ENCODE measurements at places on chromosomes 3 and 15.

DNA sequence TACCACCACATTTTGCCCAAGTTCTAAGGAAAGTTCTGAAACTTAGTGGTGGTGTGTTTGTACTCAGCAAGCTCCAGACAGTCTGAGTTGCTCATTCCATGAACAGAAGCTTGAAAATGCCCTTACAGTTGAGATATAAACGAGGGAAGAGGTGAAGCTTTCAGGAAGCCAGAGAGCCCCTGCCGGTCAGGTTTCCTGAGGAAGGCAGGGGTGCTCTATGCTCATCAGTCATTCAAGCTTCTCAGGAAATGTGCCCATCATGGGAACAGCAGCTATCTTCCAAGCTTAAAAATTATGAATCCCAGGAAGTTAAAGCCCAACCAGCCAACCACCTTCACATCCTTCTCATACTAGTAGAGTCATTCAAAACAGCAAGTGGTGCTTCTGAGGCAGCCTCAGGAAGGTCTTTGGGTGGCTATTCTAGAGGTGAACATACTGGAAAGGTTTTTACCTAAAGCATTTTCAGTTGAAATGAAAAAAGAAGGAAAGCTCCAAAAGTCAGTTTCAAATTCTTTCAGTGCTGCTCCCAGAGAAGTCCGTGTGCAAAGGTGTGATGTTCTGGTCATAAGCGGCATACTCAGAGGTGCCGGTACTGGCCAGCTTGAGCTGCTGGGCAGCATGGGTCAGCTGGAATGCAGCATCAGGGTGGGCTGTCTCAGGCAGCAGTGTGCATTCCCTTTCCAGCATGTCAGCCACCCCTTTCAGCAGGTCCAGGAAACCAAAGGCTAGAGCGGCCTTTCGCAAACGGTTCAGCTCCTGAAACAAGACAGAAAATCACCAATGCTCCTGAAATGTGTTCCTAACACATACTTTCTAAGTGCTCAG, 31.8 kb downstream of the INTS14 start:
- no peak for DNase-seq

DNA sequence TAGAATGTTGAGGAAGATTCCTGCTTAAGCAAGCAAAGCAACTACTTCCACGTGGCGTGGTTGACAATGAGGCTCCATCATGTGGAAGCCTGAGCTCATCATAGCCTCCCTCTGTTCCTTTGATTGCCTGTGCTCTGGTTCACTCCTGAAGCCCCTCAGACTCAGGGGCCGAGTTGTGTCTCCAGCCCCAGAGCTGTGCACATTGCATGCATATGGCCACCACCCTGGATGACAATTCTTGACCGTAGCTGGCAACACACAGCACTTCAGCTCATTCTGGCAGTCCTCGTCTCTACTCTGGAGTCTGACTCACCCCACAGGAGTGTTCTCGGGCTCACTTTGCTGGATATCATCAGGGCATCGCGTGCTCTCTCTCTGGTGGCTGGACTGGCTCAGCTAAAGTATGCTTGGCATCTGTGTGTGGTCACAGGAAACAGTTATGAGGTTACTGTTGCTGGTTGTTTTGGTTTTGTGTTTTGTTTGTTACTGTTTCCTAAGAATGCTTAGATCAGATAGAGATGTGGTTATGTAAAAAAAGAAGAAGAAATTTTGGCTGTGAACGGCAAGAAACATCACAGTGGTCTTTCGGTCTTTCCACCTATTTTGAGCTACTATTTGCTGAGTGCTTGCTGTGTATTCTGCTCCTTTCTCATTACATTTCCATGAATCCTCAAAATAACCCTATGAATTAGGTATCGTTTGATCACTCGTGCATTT, 41.6 kb upstream of the MRPS22 start:
- DNase-seq: no peak

DNA sequence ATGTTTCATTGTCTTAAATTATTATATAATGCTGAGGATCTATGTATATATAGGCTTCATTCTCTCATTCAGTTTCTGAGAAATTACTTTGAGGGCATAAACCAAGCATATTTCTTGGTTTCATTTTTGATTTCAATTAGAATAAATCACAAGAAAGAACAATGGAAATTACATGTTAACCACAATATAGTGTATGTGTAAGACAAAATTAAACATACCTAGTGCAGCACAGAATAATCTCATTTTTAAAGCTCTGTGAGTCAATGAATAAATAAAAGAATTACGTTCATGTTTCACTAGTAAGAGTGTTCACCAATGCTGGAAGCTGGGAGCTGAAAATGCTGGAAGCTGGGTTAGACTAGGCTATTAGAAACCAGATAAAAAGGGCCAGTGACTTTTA, 72.8 kb downstream of the UBE3A start:
- DNase-seq: no peak

GRCh38 chr15:81336568-81336967, 12.6 kb upstream of the STARD5 start:
- no peak for DNase-seq

- DNase-seq: no peak
Measured at GRCh38 chr3:187918081-187918644, 172.9 kb upstream of the BCL6 start.

DNA sequence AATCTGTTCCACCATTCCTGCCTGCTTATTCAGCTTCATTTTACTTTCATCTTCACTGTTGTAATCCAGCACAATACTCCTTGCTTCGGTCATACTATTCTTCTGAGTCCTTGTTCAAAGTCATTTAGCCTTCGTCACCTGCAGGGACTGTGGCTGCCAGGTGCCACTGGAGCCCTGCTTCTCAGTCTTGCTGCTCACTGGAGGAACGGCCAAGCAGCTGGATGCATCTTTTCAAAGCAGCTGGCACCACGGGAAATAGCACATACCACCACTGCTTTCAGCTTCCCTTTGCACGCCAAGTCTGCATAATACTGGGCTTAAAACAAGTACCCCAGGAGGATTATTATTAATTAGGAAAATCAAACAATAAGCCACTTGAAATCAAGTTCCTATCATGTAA, 287.6 kb downstream of the BCHE start:
- DNase-seq: no peak
